ENCODE measurements at places on chromosomes 4 and X. TPM values are rescaled to one million over a fixed set of nuclear protein-coding genes. Genes with fewer than 3 reads are reported as not detected.

PARM1 gene
- polyA plus RNA-seq: 29.7 TPM

MAGEC3 gene
- polyA plus RNA-seq: 0.12 TPM

ZFP92 gene
- 0.34 TPM for polyA plus RNA-seq

RTL9 gene
- not detected for polyA plus RNA-seq

MMRN1 gene
- polyA plus RNA-seq: 7.1 TPM

STPG2 gene
- 0.11 TPM for polyA plus RNA-seq

NAA11 gene
- polyA plus RNA-seq: not detected

FGA gene
- 1.4 TPM for polyA plus RNA-seq

CACNA1F gene
- polyA plus RNA-seq: 0.30 TPM

FAM47E gene
- 13.1 TPM for polyA plus RNA-seq

COL4A6 gene
- 0.11 TPM for polyA plus RNA-seq

MSANTD1 gene
- polyA plus RNA-seq: 1.3 TPM

FAM156A gene
- 14.2 TPM for polyA plus RNA-seq

GRCh38 chr4:77994194-77994721, 62.9 kb upstream of the FRAS1 start:
- no peak for DNase-seq

DNA sequence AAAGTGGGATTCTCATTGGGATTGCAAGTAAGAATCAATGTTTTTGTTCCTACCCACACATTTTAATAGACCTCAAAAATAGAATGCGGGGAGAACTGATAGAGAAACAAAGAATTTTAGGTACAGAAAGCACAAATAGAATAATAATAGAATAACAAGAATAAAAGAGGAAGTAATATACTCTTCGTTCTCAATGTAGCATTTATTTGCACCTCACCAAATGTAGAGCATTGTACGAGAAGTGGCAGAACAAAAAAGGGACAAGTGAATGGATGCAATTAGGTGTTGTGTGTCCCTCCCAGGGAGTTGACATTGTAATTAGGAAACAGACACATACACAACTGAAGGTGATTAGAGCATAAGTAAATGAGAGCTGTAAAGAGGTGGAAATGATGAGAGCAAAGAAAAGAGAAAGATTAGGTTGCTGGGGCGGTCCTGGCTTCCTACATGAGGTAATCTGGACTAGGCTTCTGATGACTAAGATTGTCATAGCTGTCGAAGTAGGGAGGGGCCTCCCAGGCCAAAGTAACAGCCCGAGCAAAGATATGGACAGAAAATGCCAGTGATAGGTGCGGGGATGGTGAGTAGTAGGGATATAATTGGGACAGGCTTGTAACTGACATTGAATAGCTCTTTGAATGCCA, 10.4 kb downstream of the RAB9A start:
- DNase-seq: no peak

DNA sequence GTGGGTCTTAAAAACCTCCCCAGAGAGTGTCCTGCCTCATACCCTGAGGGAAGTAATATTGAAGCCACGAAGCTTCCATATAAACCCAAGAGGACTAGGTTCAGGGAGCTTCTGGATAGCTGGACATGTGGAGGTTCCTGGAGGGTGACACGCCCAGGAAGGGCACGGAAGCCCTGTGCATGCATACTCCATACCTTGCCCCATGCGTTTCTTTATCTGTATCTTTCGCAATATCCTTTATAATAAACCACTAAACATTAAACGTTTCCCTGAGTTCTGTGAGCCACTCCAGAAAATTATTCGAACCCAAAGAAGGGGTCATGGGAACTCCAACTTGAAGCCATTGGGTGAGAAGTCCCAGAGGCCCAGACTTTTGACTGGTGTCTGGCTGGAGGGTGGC, 45.7 kb upstream of the HPF1 start:
- no peak for DNase-seq

- no peak for DNase-seq
These were observed 85.3 kb upstream of the NKX1-1 start for GRCh38 chr4:1491328-1492141.

DNA sequence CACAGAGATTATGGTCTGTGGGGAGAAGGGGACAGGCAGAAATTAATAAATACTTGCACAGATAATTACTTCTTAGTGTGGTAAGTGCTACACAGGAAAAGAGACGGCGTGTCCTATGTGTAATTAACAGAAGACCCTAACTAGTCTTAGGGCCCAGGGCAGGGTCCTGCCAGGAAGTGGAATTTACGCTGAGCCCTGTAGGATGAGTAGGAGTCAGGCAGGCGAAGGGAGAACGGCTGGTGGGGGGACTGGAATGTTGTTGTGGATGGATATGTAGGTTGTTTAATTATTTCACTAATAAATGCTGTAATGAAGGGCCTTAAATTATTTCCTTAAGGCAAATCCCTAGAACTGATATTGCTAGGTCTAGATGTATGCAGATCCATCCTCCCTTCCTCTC, 26.7 kb upstream of the MFAP3L start:
- no peak for DNase-seq

- DNase-seq: no peak
These were observed 456.3 kb downstream of the DTHD1 start for GRCh38 chr4:36737691-36738090.

- no peak for DNase-seq
These were observed 102.4 kb downstream of the CLNK start for GRCh38 chr4:10582059-10582686.

DNA sequence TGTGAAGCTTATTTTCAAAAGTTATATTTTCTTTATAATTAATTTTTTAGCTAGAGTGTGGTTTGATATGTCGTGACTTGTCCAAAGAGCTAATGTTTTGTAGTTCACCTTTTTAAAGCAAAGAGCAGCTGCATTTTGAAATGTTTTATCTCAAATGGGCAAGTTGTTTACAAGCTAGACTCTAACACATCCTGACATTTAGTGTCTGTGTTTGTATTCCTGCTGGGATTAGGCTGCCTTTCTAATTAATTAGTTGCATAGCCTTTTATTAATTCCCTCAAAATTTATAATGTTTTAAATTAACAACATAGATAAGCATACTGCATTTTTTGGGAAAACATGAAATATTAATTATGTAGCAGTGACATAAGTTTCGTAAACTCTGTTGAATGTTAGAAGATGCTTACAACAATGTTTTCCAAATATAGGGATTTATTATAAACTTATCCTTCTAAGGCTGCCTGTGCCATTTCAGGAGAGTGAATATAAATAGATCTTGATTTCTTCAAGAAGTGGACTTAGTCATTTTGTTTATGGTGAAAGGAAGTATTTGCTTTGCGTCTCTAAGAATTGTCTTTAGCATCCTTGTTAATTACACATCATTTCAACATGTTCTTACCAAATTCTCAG, 37.7 kb upstream of the NUDT6 start:
- no peak for DNase-seq

- no peak for DNase-seq
These were observed 148.9 kb downstream of the OPHN1 start for GRCh38 chrX:68284281-68284904.

GRCh38 chr4:73525611-73526010, 44.1 kb downstream of the AFM start:
- no peak for DNase-seq

- DNase-seq: peak; percentile 68
These were observed at the start of gene TREX2 for GRCh38 chrX:153445856-153446635. TREX2 (minus strand) TSS chrX:153446056; CDS start chrX:153445430, 626 bp downstream.

DNA sequence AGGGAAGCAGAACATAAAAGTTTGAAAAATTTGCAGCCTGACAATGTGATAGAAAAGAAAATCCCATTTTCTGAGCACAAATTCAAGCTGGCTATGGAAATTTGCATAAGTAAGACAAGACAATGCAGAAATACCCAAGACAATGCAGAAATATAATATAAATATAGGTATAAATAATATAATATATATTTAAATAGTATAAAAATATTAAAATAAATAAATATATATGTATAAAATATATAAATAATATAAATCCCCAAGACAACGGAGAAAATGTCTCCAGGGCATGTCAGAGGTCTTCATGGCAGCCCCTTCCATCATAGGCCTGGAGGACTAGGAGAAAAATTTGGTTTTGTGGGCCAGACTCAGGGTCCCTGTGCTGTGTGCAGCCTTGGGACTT, 125.0 kb upstream of the AADAT start:
- DNase-seq: no peak

DNA sequence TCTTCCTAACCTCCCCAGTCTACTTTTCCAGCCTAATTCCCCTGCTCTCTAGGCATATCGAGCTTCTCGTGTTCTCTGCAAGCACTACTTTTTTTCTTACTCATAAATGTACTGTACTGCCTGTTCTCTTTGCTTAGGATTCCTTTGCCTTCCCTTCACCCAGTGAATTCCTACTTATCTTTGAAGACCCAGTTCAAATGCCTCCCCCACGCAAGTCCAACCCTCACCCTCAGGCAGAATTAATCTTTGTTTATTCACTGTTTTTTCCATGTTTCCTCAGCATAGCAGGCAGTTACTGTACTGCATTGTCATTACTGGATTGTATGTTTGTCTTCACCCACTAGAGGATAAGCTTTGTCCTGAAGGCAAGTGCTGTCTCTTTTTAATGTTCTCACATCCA, 287.7 kb downstream of the BMPR1B start:
- no peak for DNase-seq

DNA sequence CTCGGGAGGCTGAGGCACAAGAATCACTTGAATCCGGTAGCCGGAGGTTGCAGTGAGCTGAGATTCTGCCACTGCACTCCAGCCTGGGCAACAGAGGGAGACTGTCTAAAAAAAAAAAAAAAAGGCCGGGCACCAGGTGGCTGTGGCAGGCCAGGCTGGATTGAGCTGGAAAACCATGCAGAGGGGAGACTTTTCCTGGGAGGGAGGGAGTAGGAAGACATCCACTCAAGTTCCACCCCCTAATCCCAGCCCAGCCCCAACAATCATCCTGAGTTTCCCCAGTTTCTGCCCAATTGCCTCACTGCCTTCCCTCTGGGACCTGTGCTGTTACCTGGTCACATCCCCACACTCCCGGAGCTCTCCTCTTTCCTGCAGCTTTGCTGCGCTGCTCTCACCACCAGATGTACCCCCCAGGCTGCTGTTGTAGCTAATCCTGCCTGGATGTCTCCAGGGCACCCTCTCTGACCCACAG, 9.0 kb upstream of the TSPYL2 start:
- no peak for DNase-seq

- no peak for DNase-seq
These were observed 58.6 kb downstream of the SMAD1 start for GRCh38 chr4:145540235-145540634.

DNA sequence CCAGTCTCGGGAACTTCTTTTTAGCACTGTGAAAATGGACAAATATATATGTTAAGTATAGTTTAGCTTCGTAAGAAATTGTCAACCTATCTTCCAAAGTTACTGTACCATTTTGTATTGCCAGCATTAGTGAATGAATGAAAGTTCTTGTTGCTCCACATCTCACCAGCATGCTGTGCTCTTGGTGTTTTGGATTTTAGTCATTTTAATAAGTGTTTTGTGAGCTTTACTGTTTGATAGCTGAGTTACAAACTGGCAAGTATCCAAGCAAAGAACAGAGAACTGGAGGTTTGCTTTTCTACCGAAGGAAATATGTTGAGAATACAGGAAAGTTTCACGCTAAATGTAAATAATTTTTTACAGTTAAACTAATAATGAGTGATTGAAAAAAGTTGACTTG, 33.0 kb downstream of the SNCA start:
- DNase-seq: no peak

Data from pancreas (tissue), 10 donors.